Lung microvascular endothelial cell (primary cell): ENCODE measurements at places on chromosomes 16 and 17.
A peak's percentile ranks its signal among the peaks of the same experiment; 100 is the strongest.

GRCh38 chr17:2040942-2041560 lies 771 bp upstream of the OVCA2 start:
- no peak for DNase-seq

DNA sequence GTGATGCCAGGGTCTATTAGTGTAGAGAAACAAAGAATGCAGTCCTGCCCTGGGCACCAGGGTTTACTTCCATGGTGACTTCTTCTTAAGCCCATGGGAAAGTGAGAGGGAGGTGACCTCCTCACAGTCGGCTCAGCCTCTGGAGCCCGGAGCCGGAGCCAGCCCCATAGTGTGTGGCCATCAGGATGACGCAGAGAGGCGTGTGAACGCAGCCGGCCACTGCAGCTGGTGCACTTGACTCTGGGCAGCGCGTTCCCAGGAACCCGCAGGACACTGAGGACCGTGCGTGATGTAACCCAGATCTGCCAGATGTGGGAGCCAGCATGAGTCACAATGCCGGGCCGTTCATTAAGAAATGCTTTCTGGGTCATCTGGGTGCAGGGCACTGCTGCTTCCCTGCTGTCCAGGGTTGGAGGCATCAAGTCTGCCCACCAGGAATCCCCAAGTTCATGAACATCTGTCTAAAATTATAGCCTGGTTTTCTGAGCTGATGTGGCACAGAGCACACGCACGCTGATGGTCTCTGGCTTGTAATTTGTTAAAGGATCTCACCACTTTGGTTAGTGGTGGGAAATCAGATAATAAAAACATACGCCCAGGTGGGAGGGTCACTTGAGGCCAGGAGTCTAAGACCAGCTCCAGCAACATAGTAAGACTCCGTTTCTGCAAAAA lies 114.1 kb downstream of the PITPNC1 start:
- DNase-seq, result peak; percentile 40

GRCh38 chr17:65514082-65514481 lies 47.4 kb downstream of the AXIN2 start:
- no peak for DNase-seq

- DNase-seq, result no peak
These were observed 3.2 kb upstream of the SAMD14 start for GRCh38 chr17:50133028-50133768.

DNA sequence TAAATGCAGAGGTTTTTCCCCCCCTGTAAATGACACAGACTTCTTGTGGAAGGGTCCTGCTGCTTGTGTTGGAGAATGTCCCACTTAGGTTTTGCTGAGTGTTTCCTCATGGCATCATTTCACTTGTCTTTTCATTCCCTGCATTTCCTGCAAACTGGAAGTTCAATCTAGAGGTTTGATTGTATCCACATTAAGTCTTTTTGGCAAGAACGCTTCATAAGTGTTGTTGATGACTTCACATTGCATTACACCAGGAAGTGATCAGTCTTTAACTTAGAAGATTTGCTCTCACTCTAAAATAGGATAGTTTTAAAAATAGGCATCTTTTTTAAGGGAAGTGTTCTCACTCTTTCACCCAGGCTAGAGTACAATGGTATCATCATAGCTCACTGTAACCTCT lies 67.2 kb downstream of the RPTOR start:
- DNase-seq, result no peak

DNA sequence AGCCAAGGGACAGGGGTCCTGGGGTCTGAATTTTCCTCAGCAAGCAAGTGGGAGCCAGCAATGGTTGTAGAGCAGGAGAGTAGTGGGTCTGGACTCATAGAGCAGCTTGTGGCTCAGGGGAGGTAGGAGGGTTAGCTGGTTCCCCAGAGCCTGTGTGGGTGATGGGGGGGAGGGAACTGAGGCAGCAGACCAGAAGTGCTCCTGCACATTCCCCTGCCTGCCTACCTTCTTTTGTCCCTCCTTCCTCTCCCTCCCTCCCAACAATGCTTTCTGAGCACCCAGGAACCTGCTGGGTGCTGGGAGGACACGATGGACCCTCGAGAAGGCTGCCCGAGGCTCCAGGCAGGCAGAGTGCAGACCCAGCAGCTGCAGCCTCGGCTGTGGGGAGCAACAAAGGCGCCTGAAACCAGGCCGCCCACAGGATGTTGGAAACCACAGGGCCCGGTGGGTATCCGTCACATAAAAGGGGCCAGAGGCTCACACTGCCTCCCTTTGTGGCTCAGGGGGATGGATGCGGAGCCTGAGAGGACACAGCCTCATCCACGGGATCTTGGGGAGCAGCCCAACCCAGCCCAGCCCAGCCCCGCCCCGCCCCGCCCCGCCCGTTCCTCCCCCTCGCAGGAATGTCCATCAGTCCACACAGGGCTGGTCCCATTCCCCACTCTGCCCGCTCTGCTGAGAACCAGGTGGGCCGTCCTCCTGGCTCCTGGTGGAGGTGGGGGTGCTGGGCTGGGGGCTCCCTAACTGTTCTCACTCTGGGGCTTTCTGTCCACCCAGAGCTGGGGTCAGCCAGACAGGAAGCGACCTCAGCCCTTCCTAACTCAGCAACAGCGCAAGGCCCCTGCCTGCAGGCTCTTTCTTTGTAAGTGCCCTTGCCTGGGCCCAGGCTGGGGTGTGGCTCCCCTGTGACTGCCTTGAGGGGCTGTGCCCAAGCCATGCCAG lies 1.7 kb upstream of the NLRC3 start:
- DNase-seq, result no peak

GRCh38 chr16:2528161-2529060 lies 2.8 kb downstream of the CEMP1 start:
- DNase-seq, result no peak

DNA sequence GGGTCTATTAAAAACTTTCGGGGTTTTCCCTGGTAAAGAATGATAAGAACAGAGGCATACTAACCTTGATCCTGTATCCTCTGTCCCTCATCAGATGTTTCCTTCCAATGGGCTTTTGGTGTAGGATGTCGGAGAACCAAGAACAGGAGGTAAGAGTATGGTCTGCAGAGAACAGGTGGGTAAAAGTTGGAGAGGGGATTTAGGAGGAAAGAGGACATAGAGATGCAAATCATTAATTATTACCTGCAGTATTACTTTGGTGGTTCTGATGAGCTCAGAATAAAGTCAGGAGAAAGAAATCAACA lies 4.3 kb downstream of the SNX11 start:
- DNase-seq, result no peak

DNA sequence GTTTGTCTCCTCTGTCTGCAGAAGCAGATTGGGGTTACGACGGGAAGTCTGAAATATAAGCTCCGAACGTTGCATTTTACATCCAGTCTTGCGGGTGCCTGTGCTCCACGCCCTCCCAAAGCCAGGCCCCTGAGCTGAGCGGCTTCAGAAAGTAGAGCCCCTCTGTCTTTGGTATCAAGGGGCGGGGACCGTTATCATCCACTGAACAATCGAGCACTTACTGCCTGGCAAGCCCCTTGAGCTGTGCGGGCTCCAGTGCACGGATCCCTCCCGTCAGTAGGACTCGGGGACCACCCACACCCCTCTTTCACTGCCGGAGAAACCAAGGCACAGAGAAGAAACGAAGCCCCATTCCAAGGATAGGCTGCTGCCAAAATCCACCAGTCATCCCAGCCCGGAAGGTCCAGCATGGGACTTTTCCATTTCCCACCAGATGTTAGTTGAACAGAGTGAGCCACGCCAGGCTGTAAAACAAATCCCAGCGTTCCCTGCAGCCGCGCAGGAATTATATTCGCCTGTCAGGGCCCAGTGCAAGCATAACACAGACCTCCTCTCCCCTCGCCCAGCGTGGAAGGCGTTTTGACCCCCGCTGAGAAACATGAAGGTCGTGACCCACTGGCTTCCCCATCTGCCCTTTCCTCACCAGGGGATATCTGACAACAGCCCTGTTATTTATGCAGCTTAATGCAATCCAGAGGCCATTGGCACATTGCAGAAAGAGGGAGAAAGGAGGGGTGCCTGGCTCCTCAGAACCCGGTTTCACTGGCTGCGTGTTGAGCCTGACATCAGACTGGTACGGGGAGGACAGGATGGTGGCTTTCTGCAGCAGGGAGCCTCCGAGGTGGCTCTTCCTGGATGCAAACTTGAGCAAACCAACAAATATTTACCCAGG lies 212.2 kb upstream of the FOXF1 start:
- no peak for DNase-seq

GRCh38 chr17:78592991-78593329 lies 15.8 kb upstream of the DNAH17 start:
- no peak for DNase-seq

DNA sequence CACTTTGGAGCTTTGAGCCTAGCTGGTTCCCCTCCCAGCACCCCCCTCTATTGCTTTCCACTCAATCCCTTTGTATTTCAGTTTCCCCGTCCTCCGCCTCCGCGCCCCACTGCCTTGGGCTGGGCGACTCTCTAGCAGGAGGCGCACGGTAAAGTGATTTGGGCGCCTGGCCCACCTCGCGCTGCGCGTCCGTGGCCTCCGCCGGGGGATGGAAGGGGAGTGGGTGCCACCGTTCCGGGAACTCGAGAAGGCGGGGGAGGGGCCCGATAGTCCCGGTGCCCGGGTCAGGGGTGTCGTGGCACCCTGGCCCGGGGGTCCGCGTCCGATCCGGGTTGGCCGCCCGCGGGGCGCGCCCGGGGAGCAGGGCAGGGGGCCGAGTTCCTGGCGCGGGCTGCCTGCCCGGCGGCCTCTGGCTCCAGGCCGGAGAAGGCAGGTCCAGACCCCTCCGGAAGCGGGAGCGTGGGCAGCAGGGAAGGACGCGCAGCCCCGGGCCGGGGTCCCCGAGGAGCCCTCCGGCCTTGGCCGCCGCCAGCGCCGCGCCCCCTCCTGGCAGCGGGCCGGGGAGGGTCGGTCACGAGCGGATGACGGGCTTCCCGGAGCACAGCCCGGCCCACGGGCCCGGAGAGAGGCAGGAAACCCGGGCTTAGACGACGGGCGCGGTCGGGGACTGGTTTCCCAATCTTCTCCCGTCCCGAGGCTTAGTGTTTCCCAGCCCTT lies 15.8 kb downstream of the MEOX1 start:
- peak; percentile 86 for DNase-seq

- DNase-seq, result no peak
These were observed 48.3 kb downstream of the CUEDC1 start for GRCh38 chr17:57906910-57907309.

DNA sequence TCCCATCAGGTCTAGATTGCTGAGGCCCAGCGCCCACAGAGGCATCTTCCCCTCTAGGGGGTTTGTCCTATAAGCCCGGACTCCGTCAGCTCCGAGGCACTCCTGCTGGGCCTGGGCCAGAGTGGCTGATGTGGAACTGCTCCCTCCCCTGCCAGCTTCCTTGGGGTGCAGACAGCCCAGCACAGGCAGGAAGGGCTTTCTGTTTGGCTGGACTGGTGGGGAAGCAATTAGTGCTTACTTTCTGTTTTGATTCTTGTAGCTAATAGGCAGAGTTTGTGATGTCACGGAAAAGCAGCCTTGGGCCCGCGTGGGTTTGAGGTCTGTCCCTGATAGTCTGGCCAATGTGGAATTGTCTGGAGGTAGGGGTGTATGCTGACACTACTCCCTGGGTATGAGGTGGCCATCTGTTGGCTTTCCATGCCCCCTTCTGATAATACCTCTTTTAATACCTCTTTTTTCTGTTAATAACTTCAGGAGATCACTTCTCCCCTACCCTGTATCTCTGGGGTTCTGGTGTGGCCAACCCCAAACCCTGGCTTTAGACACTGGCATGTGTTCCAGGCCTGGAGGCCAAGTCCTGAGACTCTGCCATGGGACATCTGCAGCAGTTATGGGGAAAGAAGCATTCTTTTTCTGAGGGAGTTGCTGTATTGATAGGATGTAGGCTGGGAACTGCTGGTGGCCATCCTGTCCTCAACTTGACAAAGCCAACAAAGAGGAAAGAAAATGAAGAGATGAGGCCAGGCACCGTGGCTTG lies 190.9 kb downstream of the RAB11FIP4 start:
- DNase-seq, result peak; percentile 91

GRCh38 chr17:34996422-34997285 lies 16.3 kb downstream of the LIG3 start:
- no peak for DNase-seq

DNA sequence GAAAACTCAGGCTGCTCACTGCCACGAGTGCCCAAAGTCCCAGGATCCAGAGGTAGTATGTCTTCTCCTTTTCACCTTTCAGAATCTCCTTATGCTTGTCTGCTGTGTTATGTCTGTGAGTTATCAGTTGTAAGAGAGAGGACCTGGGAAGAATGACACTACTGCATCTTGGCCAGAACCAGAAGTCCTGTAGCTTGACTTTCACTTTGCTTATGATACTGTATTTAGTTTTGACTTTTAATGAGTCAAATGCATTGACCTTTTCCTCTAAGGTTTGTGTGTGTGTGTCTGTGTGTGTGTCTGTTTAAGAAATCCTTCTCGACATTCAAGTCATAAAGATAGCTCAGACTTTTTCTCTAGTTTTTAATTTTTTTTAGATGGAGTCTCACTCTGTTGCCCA lies 43.4 kb downstream of the BMERB1 start:
- DNase-seq, result no peak

- no peak for DNase-seq
These were observed 27.7 kb downstream of the TNS4 start for GRCh38 chr17:40473573-40474365.

DNA sequence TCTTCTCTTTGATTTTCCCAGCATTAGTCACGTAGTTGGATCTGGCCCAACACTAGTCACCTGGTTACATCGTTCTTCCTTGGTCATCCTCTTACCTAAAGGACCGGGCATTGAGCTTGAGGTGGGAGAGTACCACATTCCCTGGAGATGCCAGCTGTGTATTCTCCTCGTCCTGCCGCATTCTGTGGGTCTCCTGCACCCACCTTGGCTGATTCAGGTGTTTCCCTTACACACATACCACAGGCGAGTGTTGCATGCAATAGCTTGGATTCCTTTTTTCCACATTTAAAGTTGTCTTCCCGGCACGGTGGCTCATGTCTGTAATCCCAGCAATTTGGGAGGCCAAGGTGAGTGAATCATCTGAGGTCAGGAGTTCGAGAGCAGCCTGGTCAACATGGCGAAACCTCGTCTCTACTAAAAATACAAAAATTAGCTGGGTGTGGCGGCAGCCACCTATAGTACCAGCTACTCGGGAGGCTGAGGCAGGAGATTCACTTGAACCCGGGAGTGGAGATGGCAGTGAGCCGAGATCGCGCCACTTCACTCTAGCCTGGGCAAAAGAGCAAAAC lies 21.6 kb upstream of the CLEC18C start:
- no peak for DNase-seq

DNA sequence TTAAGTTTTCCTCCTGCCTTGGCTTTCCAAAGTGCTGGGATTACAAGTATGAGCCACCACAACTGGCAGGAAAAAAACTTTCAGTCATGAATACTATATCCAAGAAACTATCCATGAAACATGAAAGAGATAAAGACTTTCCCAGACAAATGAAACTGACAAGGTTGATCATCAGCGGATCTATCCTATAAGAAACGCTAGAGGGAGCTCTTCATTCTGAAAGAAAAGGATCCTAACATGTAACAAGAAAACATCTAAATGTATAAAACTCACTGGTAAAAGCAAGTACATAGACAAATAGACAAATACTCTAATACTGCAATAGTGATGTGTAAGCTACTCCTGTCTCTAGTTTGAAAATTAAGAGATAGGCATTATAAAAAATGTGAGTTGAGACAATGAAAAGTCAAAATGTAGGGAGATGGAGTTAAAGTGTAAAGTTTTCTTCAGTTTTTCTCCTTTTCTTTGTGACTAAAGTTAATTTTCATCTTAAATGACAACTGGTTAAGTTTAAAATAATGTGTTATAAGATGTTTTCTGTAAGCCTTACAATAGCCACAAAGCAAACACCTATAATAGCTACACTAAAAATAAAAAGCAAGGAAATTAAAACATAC lies 79.6 kb upstream of the TEKT1 start:
- DNase-seq, result peak; percentile 60

GRCh38 chr16:55736671-55737070 lies 80.9 kb downstream of the SLC6A2 start:
- no peak for DNase-seq
